AML-193 (cell line): ENCODE measurements at places on chromosomes 2 and 18.

DNA sequence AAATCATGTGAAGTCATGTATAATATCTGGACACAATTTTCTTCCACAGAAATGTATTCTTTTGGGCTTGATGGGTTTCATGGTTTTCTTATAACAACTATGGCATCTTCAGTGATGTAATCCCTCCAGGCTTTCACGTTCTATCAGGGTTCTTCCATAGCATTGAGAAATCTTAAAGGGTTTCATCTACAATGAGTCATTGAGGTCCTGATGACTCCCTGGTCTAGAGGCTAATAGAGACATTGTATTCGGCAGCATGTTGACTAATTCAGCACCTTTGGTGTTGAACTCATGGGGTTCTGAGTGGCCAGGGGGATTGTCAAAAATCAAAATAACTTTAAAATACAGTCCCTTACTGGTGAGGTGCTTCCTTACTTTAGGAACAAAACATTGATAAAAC lies 614.0 kb upstream of the CRIM1 start:
- DNase-seq = no peak

- DNase-seq = no peak
These were observed 14.6 kb downstream of the PTPN18 start for GRCh38 chr2:130370490-130370889.

- DNase-seq = no peak
These were observed 68.1 kb downstream of the CDH2 start for GRCh38 chr18:28108814-28109213.

- DNase-seq = no peak
These were observed 615 bp downstream of the ADNP2 start for GRCh38 chr18:80109676-80110078.

DNA sequence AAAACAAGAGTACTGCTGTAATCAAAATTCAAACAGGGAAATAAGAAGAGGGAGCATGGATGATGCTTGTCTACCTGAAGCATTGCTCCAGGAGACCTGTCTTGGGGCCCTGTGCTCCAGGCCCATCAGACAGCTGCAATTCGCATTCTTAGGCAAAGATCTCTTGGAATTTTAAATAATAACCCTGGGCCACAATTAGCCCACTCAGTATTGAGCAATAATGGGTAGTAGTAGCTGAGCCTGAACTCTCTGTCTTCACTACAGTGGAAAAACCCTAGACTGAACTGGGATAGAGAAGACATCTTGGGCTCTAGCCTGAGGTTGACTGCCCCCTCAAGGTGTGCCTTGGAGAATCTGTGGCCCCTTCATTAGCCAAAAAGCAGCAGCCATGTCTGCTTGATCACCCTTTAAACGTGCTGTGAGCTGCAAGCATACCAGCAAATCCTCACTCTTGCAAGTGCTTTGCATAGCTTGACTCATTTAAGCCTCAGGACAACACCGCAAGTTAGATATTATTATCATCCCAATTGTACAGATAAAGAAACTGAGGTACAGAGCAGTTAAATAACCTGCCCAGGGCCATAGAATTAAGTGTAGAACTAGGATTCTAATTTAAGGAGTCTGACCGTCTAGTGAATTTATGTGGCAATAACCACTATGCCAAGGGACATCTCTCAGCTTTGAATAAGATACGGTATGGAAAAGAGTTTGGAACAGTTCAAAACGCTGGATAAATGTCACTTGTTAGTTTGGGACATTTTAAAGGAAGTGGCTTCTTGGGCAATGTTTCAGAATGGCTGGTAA lies 69.0 kb downstream of the DDX1 start:
- DNase-seq = no peak

DNA sequence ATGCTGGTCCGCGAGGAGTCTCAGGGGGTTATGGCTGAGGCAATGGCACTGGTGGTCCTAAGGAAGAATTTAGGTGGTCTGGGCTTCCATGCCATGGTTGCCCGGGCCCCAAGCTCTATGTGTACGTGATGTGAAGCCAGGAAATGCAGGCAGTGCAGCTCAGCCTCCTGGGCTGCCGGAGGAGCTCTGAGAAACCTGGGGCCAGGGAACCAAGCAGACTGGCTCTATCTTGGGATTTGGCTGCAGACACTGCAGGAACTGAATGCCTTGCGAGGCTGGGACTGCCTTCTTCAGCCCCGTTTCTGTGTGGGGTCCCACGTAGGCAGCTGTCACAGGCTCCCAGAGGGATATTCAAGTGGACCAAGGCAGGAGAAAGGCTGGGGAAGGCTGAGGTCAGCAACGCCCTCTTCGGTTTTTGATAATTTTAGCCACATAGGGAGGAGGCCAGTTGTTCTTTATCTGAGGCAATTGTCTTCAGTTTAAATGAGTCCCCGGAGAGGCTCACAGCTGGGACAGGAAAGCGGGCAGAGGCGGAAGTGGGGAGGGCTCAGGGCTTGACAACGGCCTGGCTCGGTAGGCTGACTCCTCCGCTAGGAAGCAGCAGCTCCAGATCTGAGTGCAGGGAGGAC lies 77.7 kb downstream of the RHOB start:
- DNase-seq = no peak

DNA sequence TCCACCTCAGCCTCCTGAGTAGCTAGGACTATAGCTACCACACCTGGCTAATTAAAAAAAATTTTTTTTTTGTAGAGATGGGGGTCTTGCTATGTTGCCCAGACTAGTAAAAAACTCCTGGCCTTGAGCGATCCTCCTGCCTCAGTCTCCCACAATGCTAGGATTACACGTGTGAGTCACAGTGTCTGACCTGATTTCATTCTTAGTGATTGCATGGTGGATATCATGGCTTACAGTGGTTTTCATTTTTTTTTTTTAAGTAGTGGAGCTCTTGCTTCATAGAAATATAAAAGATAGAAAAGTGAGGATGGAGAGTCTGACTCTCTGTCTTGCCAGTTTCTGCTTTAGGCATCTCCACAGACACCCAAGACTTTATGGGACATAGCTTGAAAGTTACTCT lies 83.6 kb downstream of the CDC42EP3 start:
- DNase-seq = no peak

GRCh38 chr2:206642075-206643025 lies at the start of gene FAM237A:
TSS of gene FAM237A (plus strand) at chr2:206642487. CDS start at chr2:206644237, 1,750 bp downstream.
- no peak for DNase-seq

DNA sequence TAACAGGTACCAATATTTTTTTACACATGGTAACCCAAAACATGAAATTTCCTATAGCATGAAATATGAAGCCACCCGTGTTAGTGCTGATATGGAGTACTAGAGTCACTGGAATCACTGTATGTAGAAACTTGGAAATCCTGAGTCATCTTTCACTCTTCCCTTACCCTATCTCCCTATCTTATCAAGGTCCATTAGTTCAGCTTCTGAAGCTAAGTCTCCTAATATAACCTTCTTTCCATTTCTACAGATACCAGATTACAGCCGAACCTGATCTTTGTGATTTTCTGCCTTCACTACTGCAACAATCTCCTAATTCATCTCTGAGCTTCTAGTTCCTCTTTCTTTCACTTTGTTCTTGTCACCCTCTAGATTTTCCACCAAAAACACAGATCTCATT lies 59.0 kb downstream of the SEPTIN10 start:
- DNase-seq = no peak

GRCh38 chr2:237699870-237700511 lies 72.6 kb downstream of the LRRFIP1 start:
- DNase-seq = no peak

- DNase-seq = no peak
These were observed 20.4 kb downstream of the ZNF2 start for GRCh38 chr2:95185973-95186372.

- DNase-seq = no peak
These were observed 12.9 kb downstream of the HTR2B start for GRCh38 chr2:231111987-231112386.

GRCh38 chr18:56521263-56521662 lies 117.1 kb downstream of the TXNL1 start:
- no peak for DNase-seq

DNA sequence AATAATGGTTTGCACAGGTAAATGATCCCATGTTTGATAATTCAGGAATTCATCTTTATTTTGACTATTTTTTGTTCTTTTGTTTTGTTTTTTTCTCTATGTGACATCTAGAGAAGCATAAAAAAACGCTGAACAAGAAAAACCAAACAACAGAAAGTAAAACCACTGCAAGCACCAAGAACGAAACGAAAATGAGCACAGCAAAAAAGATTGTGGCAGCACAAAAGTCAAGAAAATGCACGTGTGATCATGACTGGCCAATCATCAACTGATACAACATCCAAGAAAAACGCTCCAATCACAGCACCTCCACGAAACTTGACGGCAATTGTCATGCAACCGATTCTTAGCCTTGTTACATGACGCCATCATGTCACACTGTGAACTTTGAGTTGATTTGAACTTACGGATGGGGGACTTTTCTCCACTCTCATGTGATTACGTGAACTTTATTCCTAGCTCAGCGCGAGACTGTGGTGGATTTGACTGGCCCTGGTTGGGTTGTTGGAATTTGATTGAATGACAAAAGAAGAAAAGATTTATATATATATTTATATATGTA lies 318.7 kb downstream of the CELF4 start:
- no peak for DNase-seq

GRCh38 chr2:42192652-42193566 lies 23.8 kb downstream of the EML4 start:
- DNase-seq = no peak

GRCh38 chr2:237616734-237617586 lies 10.4 kb upstream of the LRRFIP1 start:
- no peak for DNase-seq

- DNase-seq = no peak
These were observed 21.0 kb upstream of the RRM2 start for GRCh38 chr2:10101491-10101890.

DNA sequence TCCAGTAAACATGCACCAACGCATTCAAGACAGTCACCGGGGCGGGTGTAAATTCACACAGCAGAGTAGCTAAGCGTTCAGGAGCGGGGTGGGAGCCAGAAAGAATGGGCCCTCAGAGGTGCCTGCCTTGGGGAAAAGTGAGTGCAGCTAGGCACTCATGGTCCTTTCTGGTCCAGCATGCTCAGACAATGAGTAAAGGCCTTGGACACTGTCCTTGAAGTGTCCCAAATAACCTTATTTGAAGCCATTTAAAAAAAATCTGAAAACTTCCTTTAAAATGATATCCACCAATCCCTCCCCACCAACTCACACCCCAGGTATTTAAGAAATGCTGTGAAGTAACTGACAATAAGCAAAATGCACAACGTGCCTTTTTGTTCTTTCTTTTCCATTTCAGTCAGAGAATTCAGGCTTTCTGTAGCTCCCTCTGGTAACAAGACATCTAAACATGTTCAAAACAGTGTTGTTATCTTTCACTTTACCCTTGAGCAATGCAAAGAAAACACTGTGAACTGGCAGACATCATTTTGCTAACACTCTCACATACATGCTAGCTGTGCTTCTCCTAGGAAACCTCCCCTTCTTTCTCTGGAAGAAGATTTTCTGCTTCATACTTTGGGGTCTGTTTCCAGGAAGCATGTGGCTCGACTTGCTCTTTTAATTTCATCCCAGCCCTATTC lies 445.1 kb upstream of the SPRED2 start:
- DNase-seq = no peak

DNA sequence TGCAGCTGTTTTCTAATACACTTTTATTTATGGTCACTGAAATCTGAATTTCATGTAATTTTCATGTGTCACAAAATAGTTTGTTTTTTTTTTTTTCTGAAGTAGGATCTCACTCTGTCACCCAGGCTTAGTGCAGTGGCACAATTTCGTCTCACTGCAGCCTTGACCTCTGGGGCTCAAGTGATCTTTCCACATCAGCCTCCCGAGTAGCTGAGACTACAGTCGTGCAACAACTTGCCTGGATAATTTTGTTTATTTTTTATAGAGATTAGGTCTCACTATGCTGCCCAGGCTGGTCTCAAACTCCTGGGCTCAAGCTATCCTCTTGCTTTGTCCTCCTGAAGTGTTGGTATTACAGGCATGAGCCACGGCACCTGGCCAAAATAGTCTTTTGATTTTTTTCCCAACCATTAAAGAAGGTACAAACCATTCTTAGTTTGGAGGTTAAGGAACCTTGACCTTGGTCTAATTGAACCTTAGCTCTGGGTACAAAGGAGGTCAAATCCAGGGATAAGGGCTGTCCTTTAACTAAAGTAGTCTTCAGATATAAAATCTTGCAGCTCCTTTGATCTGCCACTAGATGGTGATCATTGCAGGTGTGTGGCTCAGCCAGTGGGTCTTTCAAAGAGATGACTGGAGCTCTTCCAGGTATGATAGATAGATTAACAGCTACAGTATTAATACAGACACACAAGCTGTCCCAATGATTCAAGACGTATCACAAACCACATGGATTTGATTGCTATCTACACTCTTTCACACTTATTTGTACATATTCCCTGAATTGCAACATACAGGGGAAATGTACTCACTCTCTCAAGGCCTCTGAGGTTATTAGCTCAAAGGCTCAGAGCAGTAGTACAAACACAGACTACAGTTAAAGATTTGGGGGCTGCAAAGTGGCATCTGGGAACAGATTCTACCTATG lies 4.7 kb upstream of the KRCC1 start:
- peak; percentile 57 for DNase-seq

DNA sequence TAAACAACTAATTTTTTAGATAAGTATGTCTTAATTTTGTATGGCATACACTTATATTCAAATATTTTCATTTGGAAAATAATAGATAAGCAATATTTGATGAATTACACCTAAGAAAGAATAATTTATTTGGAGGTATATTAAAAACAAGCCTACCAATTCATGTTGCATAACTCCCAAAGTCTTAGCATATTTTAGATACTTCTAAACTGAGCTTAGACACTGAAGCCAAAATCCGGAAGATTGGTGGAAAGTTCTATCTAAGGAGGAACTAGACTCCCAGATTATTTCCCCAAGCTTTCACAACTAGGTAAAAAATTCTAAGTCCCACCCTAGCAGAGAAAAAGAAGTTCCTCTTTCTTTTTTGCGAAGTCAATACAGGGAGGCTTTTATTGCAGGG lies 221.0 kb upstream of the MMADHC start:
- DNase-seq = no peak

DNA sequence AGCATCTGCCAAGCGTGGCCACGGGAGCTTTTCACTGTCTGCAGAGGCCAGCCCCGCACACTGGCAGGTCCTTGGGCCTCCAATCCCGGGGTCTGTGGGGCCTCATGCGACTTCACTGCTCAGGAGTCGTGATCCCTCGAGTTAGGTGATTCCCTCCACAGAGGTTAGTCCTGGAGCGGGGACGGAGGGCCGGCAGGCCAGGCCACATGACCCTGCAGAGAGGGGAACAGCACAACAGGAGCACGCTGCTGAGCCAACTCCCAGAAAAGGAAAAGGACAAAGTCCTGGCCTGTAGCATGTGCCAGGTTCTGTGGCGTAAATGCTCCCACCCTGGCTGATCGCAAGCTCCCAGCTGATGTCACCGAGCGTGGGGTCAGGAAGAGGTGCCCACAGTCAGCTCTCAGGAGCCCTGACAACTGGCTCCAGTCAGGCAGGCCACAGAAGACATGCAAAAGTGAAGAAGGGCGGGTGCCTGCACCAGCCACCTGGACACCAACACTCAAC lies 15.3 kb upstream of the PRLH start:
- DNase-seq = no peak
